ENCODE measurements at places on chromosomes 4 and X. TPM values are rescaled to one million over a fixed set of nuclear protein-coding genes. Genes with fewer than 3 reads are reported as not detected.

Gene SLC26A1
- polyA plus RNA-seq, result not detected

DNA sequence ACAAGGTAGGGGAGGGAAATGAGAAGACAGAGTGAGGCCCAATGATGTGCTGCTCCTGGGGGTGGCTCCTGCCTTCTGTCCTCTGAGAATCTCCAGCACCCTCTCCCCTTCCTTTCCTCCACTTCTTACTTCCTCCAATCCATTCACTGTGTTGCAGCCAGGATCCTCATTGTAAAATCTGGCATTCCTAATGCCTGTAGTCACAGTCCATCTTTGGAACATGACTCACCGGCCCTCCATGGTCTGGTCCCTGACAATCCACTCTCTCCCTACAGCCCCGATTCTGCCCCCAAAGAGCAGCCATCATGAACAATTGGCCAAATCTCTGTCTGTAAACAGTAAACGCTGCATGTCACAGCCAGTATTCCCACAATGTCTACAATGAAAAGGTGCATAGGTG, 72.9 kb downstream of the CLNK start:
- no peak for DNase-seq

GRCh38 chr4:152463562-152463961, 72.3 kb downstream of the FBXW7 start:
- no peak for DNase-seq

Gene MBNL3
- polyA plus RNA-seq, result 17.2 TPM
